ENCODE measurements at places on chromosomes 12 and 14.

- DNase-seq, result no peak
Observed at GRCh38 chr12:76450690-76451089, 102.5 kb upstream of the BBS10 start.

- no peak for DNase-seq
Observed at GRCh38 chr14:94043111-94043755, 17.1 kb downstream of the OTUB2 start.

GRCh38 chr14:34199585-34199984 is 248.7 kb upstream of the EGLN3 start:
- no peak for DNase-seq

DNA sequence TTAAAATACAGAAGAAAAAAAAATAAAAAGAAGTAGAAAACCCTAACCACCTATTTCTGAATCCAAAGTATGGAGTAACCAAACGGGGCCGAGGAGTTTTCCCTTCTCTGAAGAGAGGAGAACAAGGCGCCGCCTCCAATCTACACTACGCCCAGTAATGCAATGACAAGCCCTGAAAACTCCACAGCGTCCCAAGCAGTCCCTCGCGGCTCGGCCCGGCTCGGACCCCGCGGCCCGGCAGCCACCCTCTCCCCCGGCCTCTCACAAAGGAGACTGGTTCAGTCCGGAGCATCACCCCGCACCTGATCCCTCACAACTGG is 371 bp downstream of the CHD8 start:
- no peak for DNase-seq

DNA sequence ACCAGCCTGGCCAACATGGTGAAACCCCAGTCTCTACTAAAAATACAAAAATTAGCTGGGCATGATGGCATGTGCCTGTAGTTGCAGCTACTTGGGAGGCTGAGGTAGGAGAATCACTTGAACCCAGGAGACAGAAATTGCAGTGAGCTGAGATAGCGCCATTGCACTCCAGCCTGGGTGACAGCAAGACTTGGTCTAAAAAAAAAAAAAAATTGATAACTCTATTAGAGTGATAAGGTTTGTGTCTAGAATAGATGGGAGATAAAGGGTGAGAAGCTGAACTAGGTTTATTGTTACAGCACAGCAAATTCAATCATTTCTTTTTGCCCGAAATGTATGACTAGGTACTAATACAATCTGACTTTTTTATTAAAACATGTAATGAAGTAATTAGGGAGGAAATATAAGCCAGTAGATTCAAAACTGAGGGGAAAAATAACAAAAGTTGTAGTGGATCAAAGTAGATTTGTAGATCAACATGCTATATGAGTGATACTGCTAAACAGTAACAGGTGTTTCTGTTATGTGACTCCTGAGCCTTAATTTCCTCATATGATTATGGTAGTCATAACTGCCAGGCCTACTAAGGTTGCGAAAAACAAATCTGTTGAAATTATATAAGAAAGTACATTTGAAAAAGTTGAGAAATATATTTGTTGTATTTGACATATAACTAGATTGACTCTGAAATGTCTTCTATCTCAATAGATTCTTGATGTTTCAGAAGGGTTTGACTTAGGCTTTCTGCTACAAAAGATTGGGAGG is 83.6 kb downstream of the WNK1 start:
- DNase-seq, result no peak

GRCh38 chr12:82672811-82673495 is 13.8 kb upstream of the TMTC2 start:
- DNase-seq, result no peak

All from NCI-H2227 treated with DMSO at 0.1 percent for 48 hours (cell line).